ENCODE measurements at places on chromosomes 16 and 17.
A peak's percentile ranks its signal among the peaks of the same experiment; 100 is the strongest.

- no peak for DNase-seq
Measured at GRCh38 chr17:57721967-57722703, 23.0 kb downstream of the CCDC182 start.

GRCh38 chr16:47958726-47959125 is 197.1 kb downstream of the ABCC12 start:
- no peak for DNase-seq

DNA sequence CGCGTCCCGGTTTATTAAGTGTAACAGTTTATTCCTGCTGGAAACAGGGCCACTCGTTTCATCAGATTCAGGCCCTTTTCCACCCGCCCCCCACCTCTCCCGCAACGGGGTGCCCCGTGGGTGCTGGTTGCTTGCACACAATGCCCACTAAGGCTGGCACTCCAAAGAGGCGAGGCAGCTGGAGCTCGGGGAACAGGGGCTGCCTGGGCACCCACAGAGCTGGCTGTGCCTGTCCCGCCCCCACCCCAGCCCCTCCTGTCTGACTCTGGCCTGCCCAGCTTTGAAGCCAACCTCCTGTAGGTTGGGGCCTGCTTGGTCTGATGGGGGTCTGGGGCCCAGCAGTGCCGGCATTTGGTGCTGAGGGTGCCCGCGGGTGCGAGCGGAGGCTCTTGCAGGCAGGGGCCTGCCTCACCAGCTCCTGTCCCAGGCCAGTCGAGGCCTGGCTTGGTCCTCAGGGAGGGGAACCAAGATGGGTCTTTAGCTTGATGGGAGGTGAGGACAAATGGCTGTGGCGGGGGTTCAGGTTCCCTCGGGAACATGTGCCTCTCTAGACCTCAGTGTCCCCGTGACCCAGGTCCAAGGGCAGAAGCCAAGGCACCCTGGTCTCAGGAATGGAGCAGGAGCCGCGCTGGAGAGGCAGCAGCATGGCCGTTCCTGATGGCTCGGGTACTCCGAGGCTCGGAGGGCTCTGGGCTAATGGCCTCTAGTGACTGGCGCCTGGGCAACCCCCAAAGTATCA is 20.1 kb downstream of the MYBBP1A start:
- DNase-seq = no peak

DNA sequence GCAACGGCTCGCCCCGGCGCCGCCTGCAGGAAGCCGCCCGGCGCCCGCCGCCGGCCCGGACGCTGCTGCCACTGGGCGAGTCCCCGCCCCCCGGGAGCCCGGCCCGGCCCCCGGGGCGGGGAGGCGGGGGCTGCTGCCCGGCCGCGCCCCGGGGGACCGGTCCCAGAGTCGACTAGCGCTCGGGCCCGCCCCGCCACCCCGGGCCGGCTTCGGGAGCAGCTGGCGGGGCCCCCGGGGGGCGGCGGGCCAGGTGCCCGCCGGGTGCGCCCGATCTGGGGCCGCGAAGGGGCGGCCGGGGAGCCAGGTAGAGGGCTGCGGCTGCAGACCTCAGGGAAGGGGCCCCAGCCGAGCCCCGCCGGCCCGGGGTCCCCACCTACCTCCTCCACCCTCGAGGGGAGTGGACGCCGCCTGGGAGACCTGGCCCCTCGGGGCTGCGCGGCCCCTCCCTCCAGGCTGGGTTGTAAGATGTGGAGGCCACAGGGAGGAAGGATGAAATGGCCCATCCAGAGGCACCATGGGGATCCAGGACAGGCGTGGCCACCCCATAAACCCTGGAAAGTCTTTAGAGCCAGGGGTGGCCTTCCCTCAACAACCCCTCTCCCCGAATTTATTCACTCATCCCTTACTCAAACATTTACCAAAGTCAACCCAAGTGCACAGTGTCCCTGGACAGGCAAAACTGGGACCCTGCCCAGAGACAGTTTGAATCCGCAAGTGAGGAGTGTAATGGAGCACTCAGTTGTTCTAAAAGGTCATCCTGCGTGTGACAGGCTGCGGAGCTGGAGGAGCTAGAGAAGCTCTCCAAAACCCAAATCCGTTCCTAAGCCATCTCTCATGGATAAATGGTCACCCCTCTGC is at the start of gene CDYL2:
Gene CDYL2, minus strand, starts transcription at position 73 of the 858 bp plus-strand sequence. CDS start 425 bp downstream, outside the sequence.
- DNase-seq = peak; percentile 19

- no peak for DNase-seq
Measured at GRCh38 chr16:20938426-20938825, 37.9 kb downstream of the LYRM1 start.

- no peak for DNase-seq
Measured at GRCh38 chr17:33725675-33726271, 432.7 kb upstream of the ASIC2 start.

DNA sequence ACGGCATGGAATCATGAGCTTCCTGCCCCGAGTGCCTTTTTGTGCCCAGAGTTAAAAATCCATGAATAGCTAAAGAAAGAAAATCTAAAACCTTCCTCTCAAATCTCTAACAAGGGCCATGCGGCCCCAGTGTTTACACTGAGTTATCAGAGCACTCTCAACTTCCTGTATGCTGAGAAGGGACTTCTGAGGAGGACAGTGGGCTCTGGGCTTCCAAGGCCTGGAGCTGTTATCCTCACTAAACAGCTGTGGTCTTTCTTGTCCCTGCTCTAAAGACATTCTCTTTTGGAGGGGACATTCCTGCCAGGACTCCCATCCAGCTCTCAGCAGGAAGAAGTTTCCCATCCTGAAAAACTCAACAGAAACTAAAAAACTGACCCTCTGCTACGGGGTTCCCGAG is 135.6 kb downstream of the AATF start:
- no peak for DNase-seq

Data from psoas muscle (tissue), 8 donors.